ENCODE measurements at places on chromosomes 7 and 10.

DNA sequence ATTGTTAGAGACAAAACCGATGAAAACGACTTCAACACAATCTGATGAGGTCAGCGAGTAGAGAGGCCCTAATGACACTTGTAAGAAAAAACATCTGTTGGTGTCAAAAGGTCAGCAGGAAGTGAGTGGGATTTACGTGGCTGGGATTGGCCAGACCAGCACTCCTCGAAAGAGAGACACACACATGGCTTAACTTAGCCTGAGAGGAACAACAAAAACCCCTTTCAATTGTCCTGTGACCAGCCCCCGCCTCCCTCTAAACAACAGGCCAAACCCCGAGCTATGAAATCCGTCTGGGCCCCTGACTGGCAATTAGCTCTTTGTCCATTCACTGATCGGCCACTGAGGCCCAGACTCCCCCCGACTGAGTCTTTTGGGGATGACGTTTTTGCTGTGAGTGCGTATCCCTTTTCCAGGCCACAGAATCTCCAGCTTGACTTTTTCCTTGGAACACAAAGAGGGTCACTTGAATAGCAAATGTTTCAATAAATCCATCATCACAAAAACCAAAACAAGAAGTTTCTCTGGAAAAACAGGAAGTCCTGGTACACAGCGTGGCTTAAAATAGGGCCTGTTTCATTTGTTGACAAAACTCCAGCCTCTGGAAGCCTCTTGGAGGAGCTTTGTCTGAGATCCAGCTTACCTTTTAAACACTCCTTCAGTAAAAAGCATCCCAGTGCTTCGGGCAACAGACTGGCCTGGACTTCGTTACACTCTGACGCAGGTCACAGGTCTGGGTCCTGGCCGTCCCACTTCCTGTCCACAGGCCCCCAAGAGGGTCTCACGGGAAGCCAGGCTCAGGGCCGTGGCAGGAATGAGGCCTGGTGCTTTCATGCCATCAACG is 103.0 kb downstream of the CTBP2 start:
- DNase-seq = no peak

DNA sequence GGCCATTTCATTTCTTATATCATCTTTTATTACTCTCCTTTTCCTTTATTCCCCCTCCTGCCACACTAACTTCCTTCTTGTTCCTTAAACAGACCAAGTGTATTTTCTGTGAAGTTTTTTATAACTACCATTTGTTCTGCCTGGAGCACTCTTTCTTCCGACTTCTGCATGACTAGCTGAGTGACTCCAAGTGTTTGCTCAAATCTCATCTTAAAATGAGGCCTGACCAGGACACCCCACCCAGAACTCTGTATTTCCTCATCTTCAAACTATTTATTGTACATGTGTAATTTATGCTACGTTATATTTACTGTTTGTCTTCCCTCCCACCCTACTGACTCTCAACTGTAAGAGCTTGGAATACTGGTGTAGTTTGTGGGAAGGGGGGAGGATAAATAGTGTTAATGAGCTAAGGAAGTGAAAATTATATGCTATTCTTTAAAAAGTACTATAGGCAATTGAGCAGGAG is 3.2 kb downstream of the MINDY3 start:
- no peak for DNase-seq

- no peak for DNase-seq
Measured at GRCh38 chr10:100232101-100232500, 2.7 kb upstream of the CHUK start.

GRCh38 chr10:72220637-72221036 is 4.6 kb upstream of the ASCC1 start:
- DNase-seq = no peak

GRCh38 chr10:69703766-69704630 is 74.0 kb downstream of the FAM241B start:
- no peak for DNase-seq

GRCh38 chr10:91022390-91022789 is 101.5 kb upstream of the ANKRD1 start:
- DNase-seq = no peak

- DNase-seq = no peak
Measured at GRCh38 chr7:18495412-18496340, at the start of gene HDAC9. Gene HDAC9 (plus strand): TSS chr7:18495749. CDS start chr7:18496303, 554 bp downstream.

- DNase-seq = no peak
Measured at GRCh38 chr10:88968391-88968790, 15.8 kb upstream of the ACTA2 start.

GRCh38 chr10:132185601-132186487 is 904 bp upstream of the DPYSL4 start:
- DNase-seq = peak; percentile 34

DNA sequence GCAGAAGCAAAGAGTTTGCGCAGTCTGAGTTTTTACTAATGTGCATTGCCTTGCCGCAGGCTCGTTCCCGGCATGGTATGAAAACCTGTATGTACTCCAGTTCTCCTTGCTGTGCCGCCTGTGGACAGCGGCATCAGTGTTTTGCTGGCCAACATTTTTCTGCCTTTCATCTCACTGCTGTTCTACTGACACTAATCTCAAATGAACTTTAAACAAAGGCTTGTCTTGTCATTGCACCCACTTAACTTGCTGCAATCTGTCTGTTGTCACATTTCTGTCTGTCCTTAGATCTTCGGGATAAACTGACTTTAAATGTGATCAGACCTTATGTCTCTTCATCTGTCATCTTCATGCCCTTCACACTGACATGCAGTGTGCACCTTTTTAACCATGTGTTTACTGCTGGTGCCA is 71.7 kb upstream of the ZNRF2 start:
- DNase-seq = no peak

GRCh38 chr10:72615970-72616369 is 9.9 kb downstream of the MICU1 start:
- no peak for DNase-seq

GRCh38 chr7:123729218-123729578 is 19.6 kb downstream of the WASL start:
- DNase-seq = no peak

GRCh38 chr7:89238156-89238555 is 442.6 kb upstream of the TEX47 start:
- no peak for DNase-seq

DNA sequence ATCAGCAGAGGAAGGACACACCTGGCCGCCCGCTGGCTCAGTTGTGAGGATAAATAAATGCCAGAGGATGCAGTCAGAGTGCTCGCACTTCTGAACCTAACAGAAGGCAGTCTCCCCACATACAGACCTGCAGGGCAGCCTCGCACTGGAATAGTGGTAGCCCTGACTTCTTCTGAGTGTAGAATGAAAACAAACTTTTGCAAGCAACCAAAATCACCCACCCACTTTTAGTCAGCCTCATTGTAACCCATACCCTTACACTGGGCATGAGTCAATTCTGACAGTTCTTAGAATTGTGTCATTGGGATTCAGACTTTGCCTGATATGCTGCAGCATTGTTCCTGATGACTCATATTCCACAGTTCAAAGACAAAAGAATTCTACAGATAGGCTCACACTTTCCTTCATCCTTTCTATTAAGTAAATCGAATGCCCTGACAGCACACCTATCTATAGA is 167.0 kb upstream of the CDK1 start:
- no peak for DNase-seq

DNA sequence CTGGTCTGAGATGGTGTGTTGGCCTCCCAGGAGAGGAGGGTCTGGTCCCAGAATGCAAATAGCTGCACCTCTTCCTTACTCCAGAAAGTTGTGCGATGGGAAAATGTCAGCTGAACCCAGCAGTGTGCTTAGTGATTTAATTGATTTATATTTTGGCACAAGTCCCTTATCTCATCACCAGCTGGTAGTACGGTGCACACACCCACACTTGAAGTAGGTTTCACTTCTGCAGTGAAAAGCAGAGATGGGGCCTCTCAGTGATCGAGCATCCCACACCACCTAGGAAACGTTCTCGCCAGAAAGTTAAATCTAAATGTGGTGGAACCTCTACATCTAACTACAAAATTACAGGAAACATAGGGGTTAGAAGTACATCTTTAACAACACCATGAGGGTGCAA is 80.4 kb downstream of the UBE3C start:
- no peak for DNase-seq

- no peak for DNase-seq
Measured at GRCh38 chr7:137667633-137668387, 179.0 kb downstream of the DGKI start.

DNA sequence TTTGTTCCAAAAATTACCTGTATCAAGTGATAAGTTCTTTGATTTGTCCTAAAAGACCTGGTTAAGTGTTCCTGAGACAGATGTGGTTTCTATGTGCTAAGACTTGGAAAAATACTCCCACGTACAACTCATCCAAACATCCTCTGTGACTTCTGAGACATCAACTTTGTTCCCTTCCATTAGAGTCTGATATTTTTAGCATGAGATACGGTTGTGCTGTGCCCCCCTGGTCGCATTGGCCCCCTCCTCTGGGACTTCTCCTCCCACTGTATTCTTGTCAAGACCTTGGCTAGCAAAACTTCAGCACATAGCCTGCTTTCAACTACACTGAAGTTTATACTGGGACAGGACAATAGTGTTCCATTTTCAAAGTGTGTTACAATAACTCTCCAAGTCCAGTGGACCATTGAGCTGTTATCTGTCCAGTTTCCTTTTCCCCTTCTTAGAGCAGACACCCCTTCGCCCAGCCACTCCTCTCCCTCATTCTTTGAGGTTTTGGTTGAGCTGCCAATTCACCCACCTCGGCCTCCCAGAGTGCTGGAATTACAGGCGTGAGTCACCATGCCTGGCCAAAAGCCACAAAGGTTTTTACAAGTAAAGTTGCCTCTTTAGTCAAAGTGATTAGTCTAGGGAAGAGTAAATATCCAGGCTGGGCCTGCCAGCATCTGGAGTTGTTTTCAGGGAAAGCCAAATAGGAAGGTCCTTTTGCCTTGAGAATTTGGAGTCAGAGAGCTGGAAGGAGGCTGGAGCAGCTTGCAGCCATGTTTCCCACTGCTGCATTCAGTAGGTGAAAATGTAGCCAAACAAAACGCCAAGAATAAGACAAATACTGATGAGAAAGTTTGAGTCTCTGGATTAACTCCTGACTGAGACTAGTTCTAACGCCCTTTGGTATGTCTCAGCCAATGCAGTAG is 17.8 kb upstream of the PDLIM1 start:
- DNase-seq = no peak

- DNase-seq = peak; percentile 0
Measured at GRCh38 chr7:128738570-128739047, 550 bp upstream of the CALU start.

DNA sequence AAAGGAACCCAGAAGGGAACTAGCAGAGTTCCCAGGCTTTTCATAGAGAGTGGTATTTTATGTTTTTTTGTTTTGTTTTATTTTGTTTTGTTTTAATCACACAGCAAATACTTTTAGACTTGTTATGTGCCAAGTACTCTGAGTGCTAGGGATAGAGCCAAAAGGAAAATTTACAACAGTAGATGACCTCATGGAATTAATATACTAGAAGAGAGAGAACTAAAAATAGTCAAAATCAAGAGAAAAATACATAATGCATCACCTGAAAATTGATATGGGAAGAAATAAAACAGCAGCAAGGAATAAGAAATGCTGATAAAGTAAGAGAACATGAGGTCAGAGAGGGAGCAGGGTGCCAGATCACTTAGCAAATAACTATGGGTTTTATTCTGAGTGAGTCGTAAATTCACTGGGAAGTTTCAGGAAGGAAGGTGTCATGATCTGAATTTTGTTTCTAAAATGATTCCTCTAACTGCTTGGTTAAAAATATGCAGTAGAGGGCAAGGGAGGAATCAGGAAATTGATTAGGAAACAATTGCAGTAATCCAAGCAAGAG is 351.0 kb downstream of the ANKRD7 start:
- no peak for DNase-seq

Data from stimulated activated CD4-positive, alpha-beta T cell treated with anti-CD3 and anti-CD28 coated beads, Interleukin-1b, Interleukin-23, amount 100 ng/mL, for 24 hours (primary cell).